Stimulated activated CD4-positive, alpha-beta T cell treated with anti-CD3 and anti-CD28 coated beads, Interleukin-15, amount 100 ng/mL, for 48 hours (primary cell): ENCODE measurements at places on chromosomes 1 and 21.

DNA sequence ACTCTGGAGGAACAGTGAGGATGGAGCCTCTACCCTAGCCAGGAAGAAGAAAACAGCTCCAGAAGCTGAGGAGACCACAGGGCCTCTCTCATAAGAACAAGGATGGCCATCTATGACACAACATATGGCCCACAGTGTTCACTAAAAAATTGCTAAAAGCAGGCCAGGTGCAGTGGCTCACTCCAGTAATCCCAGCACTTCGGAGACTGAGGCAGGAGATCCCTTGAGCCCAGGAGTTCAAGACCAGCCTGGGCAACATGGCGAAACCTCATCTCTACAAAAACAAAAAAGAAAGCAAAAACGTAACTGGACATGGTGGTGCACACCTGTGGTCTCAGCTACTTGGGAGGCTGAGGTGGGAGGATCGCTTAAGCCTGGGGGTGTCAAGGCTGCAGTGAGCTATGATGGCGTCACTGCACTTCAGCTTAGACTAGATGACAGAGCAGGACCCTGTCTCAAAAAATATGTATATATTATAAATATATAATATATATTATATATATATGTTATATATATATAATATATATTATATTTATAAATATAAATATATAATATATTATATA, 103.1 kb downstream of the TOMM20 start:
- no peak for DNase-seq

DNA sequence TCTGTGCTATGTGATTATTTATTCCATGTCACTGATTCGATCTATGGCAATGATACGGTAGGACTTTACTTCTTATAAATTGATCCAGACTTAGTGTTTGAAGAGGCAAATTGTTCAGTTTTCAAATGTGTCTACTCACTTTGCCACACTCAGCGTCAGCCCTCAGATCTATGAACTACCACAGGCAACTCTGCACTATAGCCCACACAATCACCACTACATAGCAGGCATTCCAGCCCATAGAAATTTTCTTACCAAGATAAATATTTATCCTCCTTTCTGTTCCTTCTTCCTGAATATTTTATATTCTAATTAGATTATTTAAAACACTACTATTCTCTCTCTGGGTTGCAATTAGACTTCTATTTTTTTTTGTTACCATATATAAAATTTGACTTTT, 776.1 kb downstream of the BRINP3 start:
- no peak for DNase-seq

DNA sequence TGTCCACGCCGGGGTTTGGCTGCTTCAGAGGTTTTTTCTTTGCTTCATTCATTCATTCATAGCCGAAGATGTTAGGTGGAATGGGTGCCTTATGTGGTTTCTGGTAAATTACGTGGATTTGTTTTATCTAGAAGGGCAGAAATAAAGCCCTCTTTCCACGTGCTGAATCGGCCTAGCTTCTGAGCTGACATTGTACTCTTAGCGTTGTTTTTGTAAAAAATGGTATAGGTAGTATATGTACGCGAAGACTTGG, 1.5 kb downstream of the GALNT2 start:
- DNase-seq: no peak

DNA sequence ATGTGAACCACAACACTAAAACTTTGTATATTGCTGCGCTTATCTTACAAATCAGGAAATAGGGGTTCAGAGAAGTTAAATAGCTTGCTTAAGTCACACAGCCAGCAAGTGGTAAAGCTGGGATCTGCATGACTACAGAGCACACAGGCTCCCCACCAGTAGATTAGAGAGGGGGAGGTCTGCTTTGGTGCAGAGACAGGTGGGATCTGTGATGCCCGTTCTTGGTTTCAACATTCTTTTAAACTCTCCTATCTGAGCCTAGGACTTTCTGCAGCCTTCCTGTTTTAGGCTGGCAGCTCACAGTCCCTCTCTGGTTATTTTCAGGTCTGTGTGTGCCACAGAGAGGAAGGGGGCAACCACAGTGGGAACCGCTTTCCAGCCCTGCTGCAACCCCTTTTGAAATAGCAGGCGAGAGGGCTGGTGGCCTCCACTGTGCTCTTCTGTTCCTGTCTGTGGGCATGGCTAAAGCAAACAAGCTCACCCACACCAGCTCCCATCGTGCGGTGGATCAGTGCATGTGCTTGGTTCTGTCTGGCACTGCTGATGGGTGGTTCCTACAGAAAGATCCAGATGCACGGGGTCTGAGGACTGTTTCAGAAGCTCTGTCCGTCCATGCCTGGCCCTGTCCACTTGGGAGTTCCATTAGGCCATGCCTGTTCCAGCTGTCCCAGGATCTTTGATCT, 1.7 kb upstream of the IL6R start:
- DNase-seq: no peak

GRCh38 chr1:65255035-65255655, 54.2 kb upstream of the DNAJC6 start:
- DNase-seq: no peak

GRCh38 chr1:215875236-215875635, 308.1 kb downstream of the KCTD3 start:
- no peak for DNase-seq

GRCh38 chr1:40451238-40451585, 936 bp downstream of the ZFP69B start:
- DNase-seq: no peak

- DNase-seq: no peak
These were observed 2.2 kb downstream of the CSF1 start for GRCh38 chr1:109912873-109913272.

- no peak for DNase-seq
These were observed 95.3 kb downstream of the COP1 start for GRCh38 chr1:176111835-176112234.

DNA sequence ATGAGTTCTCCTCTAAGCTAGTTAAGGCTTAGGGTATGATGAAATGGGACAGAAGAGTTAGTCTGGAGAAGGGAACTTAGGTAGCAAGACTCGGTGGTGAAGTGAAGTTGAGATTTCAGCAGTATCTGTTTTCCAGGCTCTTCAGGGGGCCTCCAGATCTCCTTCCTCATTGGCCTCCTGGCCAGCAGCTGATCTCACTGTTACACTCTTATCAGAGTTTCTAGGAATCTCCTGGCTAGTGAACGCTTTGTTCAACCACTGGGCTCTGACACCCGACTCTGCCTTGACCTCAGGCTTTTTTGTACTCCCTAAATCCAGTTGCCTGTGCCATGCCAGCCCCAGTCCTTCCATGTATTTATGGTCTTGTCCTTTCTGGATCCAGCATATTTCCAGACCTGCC, 311.0 kb downstream of the ASTN1 start:
- DNase-seq: no peak

DNA sequence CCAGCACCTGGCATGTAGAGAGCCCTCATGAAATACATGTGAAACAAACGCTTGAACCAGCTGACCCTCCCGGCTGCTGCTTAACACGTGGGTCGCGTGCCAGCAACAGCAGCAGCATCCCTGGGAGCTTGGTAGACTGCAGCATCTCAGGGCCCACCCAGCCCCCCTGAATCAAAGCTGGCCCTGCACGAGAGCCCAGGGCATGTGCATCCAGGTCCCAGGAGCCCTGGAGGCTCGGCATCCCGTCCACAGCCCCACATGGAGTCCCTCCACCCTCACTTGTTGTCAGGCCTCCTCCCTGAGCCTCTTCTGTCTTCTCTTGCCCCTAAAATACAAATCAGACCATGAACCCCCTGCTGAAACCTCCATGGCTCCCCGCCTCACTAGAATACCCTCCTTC, 123.1 kb downstream of the MATN1 start:
- no peak for DNase-seq

GRCh38 chr21:33855190-33855589, 60.4 kb downstream of the ATP5PO start:
- DNase-seq: no peak

GRCh38 chr1:45305231-45305630, 21.5 kb upstream of the HPDL start:
- no peak for DNase-seq

DNA sequence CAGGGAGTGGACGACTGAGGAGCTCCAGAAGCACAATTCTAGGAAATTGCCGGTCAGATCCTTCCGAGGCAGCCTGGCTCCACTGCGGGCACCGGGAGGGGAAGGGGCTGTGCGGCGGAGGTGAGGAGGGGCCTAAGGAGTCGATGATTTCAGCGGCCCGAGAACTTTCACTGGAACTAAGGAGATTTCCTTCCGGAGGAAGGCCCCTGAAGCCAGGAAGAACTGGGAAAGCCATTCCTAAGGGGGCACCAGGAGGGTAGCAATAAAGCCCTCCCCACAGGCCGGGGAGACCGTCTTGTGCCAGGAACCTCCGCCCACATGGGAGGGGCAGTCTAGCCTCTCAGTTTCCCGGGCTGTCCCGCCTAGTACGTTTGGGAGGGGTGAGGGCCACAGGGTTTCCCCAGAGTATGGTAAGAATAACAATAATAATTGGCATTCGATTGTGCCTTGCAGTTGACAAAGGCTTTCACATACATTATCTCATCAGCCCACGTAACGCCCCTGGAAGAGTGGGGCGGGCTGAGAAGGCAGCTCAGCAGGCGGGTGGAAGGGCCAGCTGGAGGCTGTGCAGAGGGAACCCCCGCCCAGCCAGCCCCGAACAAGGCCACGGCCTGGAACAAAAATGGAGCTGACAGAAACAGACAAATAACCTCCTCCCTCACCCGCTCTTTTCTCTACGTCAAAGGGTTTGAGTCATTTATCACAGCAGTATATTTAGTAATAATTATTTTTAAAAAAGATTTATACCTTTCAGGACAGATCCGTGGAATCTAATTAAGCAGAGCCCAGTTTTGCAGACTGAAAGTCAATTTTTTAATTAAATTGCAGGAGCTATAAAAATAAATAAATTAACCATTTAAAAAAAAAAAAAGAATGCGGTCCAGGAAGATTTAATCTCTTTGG, 19.8 kb downstream of the NPR1 start:
- DNase-seq: no peak

- no peak for DNase-seq
These were observed 11.5 kb downstream of the ATP1A4 start for GRCh38 chr1:160162931-160163330.

DNA sequence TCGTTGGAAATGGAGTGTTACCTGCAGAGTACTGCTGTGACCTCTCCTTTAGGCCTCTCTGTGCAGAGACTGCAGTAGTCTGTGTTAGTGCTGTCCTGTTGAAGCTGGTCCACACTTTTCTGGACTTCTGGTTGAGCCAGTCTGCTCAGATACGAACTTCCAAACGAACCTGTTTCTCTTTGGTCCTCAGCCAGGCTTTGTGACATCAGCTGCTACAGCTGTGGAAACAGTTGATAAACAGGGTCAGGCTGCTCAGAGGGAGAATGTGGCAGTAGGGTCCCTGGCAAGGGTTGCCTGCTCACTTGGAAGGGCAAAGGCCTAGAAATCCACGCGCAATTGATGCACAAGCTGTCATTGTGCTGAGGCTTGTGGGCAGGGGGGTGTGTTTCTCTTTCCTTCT, 98.8 kb downstream of the NOS1AP start:
- DNase-seq: no peak
